CD4-positive, alpha-beta T cell (primary cell): ENCODE measurements at places on chromosomes 3 and 15. TPM values are rescaled to one million over a fixed set of nuclear protein-coding genes. Genes with fewer than 3 reads are reported as not detected.
A peak's percentile ranks its signal among the peaks of the same experiment; 100 is the strongest.

DNA sequence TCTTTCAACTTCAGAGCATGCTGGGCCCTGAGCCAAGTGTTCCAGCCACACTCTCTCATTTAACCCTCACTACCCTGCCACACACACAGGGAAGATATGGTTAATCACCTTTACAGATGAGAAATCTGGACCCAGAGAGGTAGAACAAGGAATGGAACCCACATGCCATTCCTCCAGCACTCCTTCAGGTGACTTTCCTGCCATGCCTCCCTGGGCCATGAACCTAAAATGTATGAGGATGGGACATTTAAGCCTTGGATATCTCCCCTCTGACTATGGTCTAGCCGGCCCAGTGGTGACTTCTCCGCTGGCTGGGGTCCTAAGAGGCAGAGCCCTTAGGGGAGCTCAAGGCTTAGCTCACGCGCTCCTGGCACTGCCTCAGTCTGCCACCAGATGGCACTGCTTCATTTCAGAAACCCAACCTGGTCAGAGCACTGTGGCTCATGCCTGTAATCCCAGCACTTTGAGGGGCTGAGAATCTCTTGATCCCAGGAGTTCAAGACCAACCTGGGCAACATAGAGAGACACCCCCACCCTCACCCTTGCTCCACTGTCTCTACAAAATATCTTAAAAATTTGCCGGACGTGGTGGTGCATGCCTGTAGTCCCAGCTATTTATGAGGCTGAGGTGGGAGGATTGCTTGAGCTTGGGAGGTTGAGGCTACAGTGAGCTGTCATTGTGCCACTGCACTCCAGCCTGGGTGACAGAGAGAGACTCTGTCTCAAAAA is 2.2 kb upstream of the DCAF1 start:
- DNase-seq, result peak; percentile 89

The CLDN18 gene
- not detected for total RNA-seq

The DNAH12 gene
- total RNA-seq, result not detected

GRCh38 chr3:139120086-139121056 is 75.7 kb upstream of the PRR23C start:
- DNase-seq, result no peak

GRCh38 chr3:186239321-186239720 is 122.7 kb downstream of the DGKG start:
- no peak for DNase-seq

DNA sequence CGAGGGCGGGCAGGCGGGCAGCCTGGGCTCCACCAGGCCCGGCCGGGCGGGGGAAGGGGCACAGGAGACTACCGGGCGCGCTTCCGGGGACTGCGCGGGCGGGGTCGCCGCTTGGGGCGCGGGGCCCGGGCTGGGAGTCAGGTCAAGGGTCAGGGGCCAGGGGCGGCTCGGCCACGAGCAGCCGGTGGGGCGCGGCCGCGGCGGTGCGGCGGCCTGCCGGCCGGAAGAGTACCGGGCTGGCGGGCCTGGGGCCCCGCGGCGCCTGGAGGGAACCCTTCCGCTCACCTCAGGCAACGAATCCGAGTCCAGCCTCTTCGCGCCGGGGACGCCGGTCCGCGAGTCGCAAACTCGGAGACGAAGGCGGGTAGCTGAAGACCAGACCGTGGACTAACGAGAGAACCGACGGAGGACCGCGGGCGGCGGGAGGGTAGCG is 225 bp downstream of the RHOA start:
- DNase-seq, result peak; percentile 72

The GHSR gene
- not detected for total RNA-seq
